ENCODE measurements at places on chromosomes 11 and 22.

DNA sequence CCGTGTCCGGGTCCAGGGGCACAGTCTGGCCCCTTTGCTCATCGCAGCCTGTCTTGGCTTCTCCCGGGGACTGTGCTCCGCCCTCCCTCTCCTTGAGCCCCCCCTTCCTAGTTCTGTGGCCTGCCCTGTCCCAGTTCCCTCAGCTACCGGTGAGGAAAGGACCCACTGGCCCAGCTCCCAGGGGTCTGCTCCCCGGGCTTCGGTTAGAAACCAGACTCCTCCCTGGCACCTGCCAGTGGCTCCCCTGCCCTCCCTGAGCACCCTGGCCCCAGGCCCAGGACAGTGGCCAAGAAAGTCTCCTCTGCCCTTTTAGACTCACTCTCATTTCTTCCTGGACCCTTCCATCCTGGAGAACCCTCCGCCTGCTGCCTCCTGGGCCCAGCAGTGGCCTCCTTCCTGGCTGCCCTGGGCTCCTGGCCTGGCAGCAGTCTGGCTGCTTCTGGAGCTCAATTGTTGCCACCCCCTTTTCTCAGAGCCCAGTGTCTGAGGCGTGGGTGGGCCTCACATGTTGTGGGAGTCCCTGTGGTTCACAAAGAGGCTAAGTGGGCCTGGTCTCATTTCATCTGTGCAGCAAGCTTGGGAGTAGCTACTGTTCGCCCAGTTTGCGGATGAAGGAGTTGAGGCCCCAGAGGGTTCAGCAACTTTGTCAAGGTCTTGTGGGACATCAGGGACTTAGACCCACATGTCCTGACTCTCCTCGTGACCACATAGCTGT lies 12.6 kb downstream of the PRDM11 start:
- DNase-seq: no peak

GRCh38 chr22:49010901-49011300 lies 816.8 kb downstream of the BRD1 start:
- no peak for DNase-seq

GRCh38 chr11:14184028-14184940 lies 174.7 kb downstream of the RRAS2 start:
- no peak for DNase-seq

DNA sequence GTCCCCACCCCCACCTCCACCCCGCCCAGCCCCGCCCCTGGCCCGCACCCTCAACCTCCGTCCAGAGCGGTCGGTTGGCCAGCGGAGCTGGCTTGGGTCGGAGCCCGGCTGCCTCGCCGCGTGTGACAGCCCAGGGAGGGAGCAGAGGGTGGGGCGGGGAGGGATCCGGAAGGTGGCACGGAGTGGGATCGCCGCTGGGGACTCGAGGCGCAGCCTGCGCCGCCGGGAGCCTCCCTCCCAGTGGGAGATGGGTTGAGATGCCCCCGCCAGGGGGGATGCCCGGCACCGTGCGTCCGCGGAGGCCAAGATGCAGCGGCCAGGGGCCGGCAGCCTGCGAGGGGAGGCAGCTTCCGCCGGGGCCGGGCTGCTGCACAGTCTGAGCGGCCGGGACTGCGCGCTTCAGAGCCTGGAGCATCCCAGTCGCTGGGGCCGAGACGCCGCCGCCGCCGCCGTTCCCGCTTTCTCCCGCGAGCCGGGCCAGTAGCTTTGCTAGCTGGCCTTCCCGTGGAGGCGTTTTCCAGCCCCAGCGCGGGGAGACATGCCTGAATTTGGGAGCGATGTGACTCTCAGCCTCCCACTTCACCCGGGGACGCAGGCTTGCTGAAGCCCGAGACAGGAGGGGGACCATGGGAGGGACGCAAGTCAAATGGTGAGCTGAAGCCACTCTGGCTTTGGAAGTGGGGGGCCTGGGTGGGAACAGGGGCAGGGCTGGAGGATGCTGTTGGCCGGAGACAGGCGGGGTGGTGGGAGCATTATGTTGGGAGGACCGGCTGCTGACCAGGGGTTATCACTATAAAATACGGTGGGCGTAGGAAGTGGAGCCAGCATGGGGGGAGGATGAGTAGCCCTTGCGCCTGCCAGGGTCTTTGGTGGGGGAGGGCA lies 40.2 kb downstream of the DIXDC1 start:
- DNase-seq: peak; percentile 56

DNA sequence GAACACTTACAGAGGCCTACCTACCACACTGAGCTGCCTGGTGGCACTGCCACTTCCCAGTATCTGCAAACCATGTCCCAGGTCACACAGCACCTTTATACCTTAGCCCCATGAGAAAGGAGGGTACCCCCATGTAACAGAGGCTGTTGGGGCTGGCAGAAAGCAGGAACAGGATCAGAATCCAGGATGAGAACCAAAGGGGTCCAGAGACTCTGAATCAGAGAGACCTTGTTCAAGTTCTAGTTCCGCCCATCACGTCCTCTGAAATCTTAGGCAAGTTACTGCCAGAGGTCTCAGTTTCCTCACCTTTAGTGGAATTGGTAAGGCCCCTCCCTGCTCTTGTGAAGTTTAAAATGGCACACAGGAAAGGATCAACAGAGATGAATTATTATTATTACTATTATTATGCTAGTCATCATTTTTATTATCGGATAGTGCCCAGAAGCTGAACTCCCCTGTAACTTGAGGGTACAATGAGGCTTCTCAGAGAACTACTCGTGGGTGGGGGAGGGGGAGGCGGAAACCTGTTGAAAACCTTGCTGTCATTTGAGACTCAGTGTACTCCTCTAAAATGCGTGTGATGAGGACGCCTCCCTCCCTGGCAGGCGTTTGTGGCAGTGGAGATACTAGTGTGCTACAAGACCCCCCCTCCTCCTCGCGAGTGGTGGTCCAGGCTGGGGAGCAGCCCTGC lies 9.3 kb downstream of the SELENOM start:
- no peak for DNase-seq

DNA sequence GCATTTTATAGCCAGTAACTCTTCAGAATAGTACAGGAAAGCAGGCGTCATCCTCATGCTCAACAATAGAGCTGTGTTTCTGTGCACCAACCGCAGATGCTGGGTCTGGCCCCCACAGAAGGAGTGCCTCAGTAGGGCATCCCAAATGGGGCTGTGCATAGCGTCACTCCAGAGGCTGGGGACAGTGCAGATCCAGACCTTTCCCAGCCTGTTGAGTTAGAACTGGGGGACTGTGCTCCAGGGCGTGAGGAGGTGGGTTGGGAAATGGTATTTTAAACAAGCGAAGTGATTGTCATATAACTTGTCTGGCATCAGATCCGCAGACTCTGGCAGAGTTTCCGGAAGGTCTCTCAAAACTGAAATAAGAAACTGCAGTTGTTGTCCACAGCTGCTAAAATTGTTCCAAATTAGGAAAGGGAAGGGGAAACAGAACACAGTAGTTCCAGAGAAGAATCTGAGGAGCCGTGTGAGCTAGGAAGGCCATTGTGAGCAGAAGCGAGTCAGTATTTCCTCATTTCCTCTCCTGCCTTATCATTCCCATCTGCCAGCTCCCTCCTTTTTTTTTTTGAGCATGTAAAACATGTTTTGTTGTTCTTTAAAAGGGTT lies 52.2 kb downstream of the JAM3 start:
- no peak for DNase-seq

GRCh38 chr22:48899523-48900326 lies 927.9 kb downstream of the BRD1 start:
- no peak for DNase-seq

GRCh38 chr22:29299136-29299900 lies 7.1 kb upstream of the GAS2L1 start:
- DNase-seq: no peak

GRCh38 chr11:114989536-114989935 lies 311.2 kb downstream of the NXPE2 start:
- no peak for DNase-seq

GRCh38 chr11:34037016-34037415 lies 14.5 kb upstream of the CAPRIN1 start:
- no peak for DNase-seq

- DNase-seq: no peak
Measured at GRCh38 chr22:48749555-48750227, 1078.0 kb downstream of the BRD1 start.

GRCh38 chr22:44736581-44737405 lies 15.6 kb upstream of the ARHGAP8 start:
- no peak for DNase-seq

GRCh38 chr11:117910941-117911655 lies 18.1 kb downstream of the TMPRSS13 start:
- DNase-seq: no peak

- DNase-seq: no peak
Measured at GRCh38 chr11:126542334-126543015, 187.0 kb downstream of the ST3GAL4 start.

DNA sequence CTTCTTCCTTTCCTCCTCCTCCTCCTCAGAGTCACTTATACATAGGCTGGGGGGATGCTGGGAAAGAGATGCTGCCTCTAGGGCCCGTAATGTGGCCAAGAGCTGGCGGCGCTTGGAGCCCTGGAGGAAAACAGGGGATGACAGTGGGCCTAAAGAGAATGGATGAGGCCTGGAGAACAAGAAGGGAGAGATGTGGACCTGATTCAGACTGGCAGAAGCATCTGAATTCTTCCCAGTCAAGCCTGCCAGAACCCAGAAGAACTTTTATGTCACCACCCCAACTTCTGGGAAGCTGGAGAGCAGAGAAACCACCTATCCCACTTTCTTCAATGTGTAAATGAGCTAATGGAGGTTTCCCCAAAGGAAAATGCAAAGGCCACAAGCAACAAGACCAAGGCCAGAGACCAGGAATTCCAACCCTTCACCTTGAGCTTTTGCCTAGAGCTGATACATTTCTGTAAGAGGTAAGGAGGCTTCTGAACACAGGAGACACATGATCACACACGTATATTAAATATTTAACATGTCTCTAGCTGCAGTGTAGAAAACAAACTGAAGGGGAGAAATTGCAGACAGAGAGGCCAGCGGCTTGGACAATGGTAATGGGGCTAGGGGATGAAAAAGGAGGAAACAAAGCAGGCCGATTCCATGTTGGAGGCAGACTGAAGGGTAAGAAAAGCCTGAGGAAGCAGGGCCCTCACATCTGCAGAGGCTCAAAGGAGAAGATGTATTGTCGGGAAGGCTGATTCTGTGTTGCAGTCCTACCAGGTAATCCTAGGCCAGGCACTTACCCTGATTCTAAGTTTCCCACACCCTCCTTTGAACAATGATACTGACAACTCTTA lies 1.1 kb downstream of the RRP8 start:
- DNase-seq: no peak

DNA sequence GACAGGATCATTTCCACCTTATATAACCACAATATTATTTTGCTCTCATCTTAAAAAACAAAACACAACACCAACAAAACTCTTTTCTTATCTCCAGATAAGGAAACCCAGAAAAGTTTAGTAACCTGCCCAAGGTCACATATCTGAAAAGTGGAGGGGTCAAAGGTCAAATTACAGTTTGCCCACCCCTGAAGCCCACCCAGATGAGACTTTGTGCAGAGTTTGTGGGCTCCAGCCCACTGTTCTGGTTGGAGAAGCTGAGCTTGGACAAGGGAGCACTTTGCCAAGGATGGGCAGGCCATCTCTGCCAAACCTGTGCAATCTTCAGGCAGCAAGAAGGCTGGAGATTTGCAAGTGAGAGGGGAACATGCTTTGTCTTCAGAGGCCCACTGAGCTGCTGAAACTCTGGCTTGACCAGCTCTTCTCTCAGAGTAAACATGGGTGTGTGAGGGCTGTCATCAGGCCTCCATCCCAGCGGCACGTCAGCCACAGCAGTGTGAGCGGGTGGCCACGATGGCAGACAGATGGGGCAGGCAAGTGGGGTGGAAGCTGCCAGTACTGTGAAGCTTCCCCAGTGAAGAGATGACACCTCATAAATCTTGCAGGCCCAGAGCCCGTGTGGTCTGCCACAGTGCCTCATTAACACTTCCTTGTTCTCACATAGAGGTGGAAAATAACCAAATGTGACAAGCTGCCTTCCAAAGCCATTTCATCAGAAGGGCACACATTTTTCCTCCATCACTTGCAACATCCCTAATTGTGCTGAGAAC lies 111.8 kb downstream of the CCDC81 start:
- DNase-seq: no peak

DNA sequence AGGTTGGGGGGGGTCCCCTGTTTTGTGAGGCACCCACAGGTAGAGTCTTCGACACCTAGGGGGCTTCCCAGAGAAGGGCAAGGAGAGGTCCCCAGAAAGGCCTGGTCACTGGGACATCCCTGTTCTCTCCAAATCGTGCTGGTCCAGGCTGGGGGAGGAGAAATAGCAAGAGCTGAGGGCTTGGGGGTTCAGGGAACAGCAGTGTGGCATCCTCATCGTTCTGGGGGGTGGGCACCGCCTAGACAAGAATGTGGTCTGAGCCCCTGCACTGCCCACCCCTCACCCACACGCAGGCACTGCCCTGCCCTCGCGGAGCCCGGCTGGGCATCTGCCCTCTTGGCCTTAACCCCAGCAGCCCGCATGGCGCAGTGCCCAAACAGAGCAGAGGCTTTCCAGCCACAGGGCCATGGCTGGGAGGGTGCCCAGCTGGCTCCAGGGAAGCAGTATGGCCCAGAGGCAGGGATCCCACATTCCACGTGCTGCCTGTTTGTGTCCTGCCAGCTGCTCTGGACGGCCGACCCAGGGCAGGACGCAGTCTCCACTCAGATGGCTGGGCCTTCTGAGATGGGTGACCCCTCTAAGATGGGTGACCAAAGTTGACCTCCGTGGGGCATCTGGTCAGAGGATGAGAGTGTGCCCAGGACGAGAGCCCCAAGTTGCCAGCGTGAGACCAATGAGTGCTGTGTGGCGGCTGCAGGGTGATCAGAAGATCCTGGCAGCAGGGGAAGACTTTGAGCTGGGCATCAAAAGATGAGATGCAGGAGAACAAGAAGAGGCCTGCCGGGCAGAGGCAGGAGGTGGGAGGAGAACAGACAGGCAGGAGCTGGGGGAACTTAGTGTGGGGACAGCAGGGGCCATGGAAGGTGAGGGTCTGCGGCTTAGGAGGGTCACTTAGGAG lies 14.4 kb downstream of the SCARF2 start:
- no peak for DNase-seq

DNA sequence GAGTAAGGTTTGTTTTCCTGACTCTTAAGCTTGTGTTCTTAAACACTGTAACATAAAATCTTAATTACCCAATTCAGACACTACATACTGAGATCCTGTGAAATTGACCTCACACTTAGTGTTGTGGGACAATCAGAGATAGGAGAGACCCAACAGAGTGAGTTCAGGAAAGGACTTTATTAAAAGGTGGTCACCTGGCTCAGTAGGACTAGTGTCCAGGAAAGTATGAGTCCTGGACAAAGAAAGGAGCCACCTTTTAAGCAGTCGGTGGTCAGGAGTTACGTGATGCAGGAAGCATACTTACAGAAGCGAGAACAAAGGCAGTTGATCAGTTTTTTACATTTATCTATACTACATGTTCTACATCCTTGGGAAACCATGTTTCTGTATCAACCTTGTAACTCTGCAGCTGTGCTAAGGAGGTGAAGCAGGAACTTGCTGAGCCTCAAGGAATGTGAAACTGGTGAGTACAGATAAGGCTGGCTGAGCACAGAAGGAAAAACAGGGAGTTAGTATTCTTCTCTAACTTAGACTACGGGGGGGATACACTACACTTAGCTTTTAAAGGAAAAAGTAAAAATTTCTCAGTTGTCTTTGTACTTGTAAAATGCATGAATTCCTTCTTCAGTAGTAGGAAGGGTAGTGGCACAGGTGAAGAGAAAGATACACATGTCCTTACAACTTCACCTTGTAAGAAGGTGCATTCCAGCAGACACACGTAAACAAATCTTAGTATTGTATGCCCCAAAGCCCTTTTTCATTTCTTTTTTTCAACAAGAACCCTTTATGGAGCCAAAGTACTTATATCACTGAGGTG lies 15.1 kb downstream of the OR51E1 start:
- DNase-seq: no peak

- DNase-seq: no peak
Measured at GRCh38 chr11:125284245-125284850, 119.8 kb downstream of the PKNOX2 start.

GRCh38 chr11:29809121-29809520 lies 207.7 kb downstream of the KCNA4 start:
- no peak for DNase-seq

GRCh38 chr11:108601150-108601549 lies 7.6 kb upstream of the EXPH5 start:
- peak; percentile 68 for DNase-seq
